ENCODE measurements at places on chromosomes 5 and 9.

GRCh38 chr5:146254223-146254622 is 50.8 kb downstream of the RBM27 start:
- DNase-seq = no peak

DNA sequence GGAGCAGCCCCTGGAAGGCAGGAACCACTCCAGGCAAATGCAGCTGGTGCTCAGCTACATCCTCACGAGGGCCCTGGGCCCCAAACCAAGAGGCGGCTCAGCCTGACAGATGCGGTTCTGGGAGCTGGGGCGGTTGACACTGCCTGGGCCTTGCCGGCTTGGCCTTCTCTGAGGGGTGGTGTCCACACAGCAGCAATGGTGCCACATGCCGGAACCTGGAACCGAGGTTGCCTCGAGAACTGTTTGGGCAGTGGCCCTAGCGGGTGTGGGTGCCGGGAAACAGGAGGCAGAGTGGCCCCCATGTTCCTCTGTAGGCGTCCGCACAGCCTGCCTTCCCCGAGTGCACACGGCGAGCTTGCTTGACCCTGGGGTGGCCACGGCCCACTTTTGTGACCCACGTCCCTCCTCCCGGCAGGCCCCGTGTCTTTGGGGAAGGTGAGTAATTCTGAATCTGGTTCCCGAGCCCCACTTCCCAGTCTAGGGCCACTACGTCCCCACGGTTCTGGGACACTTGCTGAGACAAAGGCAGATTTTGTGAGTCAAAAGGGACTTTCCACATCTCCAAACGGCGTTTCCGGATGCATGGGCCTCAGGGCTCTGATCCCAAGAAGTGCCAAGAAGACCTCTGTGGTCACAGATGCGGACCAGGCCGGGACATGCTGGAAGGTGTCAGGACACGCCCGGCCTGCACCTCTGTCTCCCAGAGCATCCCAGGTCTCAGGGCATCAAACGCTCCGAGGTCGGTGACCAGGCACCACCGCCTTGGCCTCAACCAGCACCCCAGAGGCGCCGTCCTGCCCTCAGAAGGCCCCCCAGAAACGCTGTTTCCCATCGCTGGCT is 27.7 kb upstream of the SLC12A7 start:
- no peak for DNase-seq

DNA sequence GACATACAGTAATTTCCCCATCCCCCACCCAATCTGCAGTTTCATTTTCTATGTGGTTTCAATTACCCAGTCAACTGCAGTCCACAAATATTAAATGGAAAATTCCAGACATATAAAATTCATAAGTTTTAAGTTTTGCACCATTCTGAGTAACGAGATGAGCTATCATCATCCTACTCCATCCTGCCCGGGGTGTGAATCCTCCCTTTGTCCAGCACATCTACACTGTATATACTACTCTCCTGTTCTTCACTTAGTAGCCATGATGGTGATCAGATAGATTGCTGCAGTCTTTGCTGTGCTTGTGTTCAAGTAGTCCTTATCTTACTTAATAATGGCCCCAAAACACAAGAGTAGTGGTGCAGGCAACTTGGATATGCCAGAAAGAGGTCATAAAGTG is 11.3 kb downstream of the OXCT1 start:
- DNase-seq = no peak

- no peak for DNase-seq
Observed at GRCh38 chr5:89850513-89850865, 559.1 kb downstream of the CETN3 start.

DNA sequence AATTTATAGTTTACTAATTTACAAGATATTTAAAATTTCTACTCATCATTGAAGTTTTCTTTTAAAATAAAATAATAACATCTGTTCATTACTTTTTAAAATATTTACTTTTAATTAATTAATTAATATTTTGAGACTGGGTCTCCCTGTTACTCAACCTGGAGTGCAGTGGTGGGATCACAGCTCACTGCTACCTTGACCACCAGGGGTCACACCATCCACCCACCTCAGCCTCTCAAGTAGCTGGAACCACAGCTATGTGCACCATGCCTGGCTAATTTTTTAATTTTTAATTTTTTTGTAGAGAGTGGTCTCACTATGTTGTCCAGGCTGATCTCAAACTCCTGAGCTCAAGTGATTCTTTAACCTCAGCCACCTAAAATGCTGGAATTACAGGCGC is 1013.6 kb downstream of the CDH9 start:
- no peak for DNase-seq

GRCh38 chr9:35962126-35962906 is 4.4 kb upstream of the OR2S2 start:
- DNase-seq = no peak

DNA sequence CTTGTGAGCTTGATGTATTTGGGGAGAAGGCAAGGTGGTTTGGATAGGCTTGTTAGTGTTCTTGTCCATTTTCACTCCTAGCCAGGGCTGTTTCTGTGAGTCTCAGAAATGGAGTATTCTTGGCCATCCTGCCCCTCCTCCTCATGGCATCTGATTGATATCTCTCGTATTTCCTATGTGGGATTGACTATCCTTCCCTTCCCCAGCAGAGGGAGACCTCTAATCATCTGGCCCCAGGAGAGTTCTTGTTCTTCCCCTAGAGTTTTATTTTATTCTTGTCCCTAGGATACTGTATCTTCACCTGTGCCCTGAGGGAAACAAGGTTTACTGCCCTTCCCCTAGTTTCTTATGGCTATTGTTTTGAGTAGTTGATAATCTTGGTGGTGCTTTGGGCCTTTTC is 114.4 kb downstream of the VPS13A start:
- DNase-seq = no peak

DNA sequence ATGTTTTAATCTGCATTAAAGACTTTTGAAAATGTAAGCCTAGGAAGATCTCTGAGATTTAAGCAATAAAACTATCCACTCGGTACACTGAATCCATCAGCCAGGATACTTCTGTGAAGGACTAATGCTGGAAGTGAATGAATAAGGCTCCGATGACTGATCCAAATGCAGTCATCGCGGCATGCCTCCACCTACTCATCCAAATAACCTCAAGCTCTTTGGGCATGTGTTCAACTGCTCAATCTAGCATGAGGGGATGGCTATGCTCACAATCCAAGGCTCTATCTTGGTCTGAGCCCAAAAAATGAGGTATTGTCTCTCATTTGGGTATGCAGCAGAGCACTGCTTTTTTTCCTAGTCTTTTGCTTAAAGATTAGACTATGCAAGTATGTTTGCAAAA is 19.2 kb downstream of the MARCHF3 start:
- DNase-seq = no peak

DNA sequence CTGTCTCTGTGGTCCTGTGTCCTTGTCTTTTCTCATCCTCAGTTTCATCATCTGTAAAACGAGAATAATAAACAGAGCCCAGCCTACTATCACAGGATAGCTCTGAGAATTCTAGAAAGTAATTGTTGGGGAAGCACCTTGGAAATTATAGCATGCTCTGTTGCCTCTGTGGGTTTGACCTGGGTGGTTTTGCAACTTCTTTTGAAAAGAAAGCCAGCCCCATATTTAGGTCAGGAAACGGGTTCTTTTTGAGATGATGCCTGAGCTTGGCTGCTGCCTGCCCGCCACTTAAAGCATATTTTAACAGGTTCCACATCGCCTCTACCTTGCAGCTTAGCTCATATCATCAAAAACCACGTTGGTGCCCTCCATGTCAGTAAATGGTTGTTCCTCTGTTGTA is 111.1 kb downstream of the TLR4 start:
- no peak for DNase-seq

GRCh38 chr5:69530561-69531405 is 29.2 kb upstream of the GTF2H2C start:
- no peak for DNase-seq
